ENCODE measurements at places on chromosomes 7 and 10. TPM values are rescaled to one million over a fixed set of nuclear protein-coding genes. Genes with fewer than 3 reads are reported as not detected.
A peak's percentile ranks its signal among the peaks of the same experiment; 100 is the strongest.

The CYP3A4 gene
- not detected for total RNA-seq

The FAM204A gene
- total RNA-seq = 78.2 TPM

DNA sequence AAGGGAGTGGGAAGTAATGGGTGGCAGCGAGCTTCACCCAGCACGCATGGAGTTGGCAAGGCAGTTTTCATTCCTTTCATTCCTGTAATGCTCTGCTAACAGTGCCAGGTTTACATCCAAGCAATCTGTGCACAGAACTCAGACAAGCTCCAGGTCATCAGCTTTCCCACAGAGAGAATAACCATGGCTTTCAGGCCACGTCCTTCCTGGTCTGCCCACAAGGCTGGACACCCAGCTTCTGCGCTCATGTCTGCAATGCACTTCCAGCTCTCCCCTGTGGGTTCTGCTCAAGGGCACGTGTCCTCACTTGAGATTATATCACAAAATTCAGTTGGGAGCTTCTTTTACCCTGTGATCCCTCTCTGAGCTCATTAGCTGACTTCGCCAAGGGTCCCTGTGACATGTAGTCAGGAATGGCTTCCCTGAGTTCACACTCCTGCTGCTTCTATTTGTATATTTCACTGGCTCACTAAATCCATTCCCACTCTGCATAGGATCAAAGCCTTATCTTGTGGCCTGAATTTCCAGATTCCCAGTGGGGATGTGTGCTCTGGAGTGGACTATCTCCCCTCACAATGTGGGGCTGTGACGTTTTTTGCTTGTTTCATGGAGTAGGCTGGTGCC, 18.6 kb downstream of the AKR1C2 start:
- no peaks in the 10 kb centered on the region for H3K27me3 ChIP-seq
- H3K4me1 ChIP-seq = no peaks in the 10 kb centered on the region
- H3K27ac ChIP-seq = no peak overlapping the region
- DNase-seq = no peak
- H3K4me3 ChIP-seq = no peak overlapping the region

DNA sequence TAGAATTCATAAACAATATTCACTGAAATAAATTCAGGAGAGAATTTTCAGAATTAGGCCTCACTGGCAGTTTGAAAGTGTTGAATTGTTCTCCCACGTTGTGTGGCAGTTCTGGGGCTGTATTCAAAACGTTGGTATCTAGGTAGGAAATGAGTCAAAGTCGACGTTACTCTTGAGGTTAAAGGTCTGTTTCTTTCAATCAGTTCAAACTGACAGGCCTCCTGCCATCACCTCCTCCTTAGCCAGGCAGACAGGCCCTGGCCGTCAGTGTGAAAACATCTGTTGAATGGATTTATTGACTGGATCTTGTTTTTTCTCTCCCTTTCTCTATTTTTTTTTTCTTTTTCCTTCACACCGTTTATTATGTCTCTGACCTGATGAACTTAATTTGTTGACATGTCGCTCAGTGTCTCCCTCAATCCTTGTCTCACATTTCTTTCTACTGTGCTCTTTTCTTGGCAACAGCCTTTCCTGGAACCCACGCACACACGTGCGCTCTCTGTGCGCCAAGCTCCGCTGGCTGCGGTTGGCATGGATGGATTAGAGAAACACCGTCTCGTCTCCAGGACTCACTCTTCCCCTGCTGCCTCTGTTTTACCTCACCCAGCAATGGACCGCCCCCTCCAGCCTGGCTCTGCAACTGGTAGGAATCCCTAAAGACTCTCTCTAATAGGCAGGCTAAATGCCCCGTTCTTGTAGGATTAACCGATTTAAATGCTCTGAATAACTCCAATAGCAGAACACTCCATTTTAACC, 231.7 kb downstream of the HDAC9 start:
- H3K27me3 ChIP-seq = no peaks in the 10 kb centered on the region
- H3K36me3 ChIP-seq = no peaks in the 10 kb centered on the region
- H3K27ac ChIP-seq = no peak overlapping the region
- no peaks in the 10 kb centered on the region for H3K4me1 ChIP-seq
- no peak for DNase-seq

DNA sequence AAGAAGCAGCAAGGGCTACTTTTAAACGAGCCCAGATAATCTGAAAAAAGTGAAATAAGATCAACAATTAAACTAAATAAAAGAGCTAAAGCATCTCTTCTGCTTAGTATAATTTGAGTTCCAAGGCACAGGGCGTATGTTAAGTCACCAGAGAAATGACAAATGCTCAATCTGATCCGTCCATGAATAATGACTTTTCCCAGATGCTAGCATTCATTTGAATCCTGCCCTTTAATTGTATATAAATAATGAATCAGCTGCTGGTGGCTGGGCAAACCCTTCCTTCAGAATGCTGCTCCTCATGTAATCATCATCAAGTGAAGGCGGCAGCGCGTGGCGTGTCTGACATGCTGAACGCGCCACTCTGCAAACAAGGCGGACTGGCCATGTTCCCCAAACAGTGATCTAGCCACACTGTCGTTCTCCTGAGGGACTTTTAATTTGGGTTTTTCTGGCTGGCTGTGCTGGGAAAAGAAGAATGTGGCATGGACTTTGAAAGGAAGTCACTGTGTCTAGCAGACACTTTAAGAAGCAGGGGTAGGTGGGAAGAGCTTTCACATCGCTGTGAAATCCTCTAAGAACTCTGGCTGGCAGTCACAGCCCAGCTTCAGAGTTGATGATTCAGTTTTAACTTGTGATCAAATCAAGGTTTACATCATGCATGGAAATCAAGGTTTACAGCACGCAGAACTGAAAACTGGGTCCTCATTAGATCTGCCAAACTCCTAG, 70.7 kb downstream of the BEND7 start:
- H3K27me3 ChIP-seq = no peaks in the 10 kb centered on the region
- no peaks in the 10 kb centered on the region for H3K36me3 ChIP-seq
- H3K4me3 ChIP-seq = no peak overlapping the region

The ZNF488 gene
- total RNA-seq = not detected

DNA sequence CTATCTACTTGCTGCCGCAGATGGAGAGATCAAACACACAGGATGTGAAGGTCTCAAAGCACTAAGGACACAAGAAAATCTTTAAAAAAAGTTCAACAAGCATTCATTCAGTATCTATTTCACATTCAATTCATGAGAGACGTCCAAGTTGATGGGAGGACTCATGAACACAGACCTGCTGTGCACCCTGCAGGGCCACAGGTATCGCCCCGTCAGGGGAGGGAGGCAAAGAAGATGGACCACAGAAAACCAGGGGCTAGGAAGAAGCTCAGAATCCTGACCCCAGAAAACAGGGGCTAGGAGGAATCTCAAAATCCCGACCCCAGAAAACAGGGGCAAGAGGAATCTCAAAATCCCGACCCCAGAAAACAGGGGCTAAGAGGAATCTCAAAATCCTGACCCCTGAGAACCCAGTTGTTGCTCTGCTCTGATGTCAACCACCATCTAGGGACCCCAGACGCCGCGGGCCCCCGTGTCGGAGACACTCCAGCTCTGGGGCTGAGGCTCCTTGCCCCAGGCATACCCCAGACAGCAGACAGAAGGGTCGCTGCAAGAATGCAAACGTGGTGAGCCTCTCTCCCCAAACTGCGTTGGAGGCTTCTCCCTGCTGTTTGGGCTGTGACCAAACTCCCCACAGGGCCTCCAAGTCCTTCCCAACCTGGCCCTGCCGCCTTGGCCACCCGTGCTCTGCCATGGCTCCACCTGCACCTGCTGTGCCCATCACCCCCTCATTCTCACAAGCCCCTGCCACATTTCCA, 197.6 kb downstream of the DIP2C start:
- H3K27ac ChIP-seq = no peak overlapping the region
- H3K4me1 ChIP-seq = peaks cover 9% of the 10 kb centered on the region
- DNase-seq = peak; percentile 48
- H3K4me3 ChIP-seq = no peak overlapping the region
- H3K36me3 ChIP-seq = no peaks in the 10 kb centered on the region

GRCh38 chr7:108598153-108598552, 28.5 kb downstream of the DNAJB9 start:
- DNase-seq = no peak
- no peak overlapping the region for H3K4me3 ChIP-seq
- no peaks in the 10 kb centered on the region for H3K27me3 ChIP-seq
- no peak overlapping the region for H3K27ac ChIP-seq
- no peaks in the 10 kb centered on the region for H3K36me3 ChIP-seq
- no peaks in the 10 kb centered on the region for H3K4me1 ChIP-seq

The RNF148 gene
- 1.0 TPM for total RNA-seq

The HTR5A gene
- not detected for total RNA-seq

DNA sequence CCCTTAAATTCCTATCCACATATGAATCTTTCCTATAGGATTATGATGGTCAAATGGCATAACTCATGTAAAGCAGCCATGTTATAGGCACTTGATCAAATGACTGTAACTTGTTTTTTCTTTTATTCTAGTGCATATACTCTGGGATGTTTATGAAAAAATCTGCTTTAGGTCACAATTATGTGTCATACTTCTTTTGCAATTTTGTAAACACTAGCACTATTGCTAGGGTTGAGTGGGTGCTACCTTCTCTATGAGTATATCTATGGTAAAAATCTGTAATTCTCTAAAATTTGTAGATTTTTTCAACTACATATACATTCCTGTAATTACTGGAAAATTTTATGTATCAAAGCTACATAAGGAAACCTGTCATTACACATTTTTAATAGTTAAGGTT, 50.0 kb downstream of the HGF start:
- peaks cover 5% of the 10 kb centered on the region for H3K36me3 ChIP-seq
- no peak for DNase-seq
- no peaks in the 10 kb centered on the region for H3K27me3 ChIP-seq
- H3K4me1 ChIP-seq = no peaks in the 10 kb centered on the region
- no peak overlapping the region for H3K27ac ChIP-seq
- H3K4me3 ChIP-seq = no peak overlapping the region

- no peak overlapping the region for H3K4me3 ChIP-seq
- H3K27ac ChIP-seq = no peak overlapping the region
- no peak for DNase-seq
- no peaks in the 10 kb centered on the region for H3K36me3 ChIP-seq
These were observed 1006.3 kb downstream of the SORCS1 start for GRCh38 chr10:106158241-106158640.

DNA sequence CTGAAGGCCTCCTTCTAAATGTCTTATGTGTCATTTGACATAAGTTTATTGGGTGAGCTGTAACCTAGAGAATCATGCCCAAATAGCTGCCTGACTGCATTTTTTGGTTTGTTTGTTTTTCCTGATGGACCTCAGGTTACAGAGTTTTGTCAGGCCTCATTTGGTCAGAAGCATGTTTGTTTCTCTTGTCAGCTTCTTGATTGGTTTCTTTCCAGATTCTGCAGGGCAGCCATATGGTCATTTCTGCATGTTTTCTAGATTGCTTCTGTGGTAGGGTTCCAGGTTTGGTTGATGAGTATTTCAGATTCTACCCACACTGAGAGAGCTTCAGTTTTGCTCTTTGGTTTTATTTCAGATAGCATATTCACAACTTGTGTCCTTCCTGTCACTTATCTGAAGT, 28.0 kb downstream of the GLCCI1 start:
- H3K36me3 ChIP-seq = no peaks in the 10 kb centered on the region
- no peak overlapping the region for H3K4me3 ChIP-seq
- no peak for DNase-seq
- H3K27me3 ChIP-seq = no peaks in the 10 kb centered on the region
- H3K27ac ChIP-seq = peak overlapping the region; percentile 13
- peaks cover 8% of the 10 kb centered on the region for H3K4me1 ChIP-seq

DNA sequence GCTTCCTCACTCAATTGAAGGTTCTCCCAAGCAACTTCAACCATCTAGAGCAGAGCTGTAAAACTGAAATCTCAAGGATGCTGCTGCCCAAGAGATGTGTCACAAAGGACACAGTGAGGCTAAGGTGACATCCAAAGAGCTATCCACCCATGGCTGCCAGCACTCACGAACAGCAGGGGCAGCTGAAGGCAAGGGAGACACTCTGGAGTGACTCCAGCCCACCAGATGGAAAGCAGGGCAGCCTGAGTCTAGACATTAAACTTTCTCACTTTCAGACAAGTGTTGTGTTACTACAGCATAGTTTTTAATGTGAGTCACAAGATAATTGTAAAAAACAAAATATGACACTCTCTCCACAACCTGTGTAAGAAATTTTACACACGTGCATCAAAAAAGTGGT, 113.5 kb downstream of the LARP4B start:
- H3K36me3 ChIP-seq = peaks cover 100% of the 10 kb centered on the region
- H3K27ac ChIP-seq = peak overlapping the region; percentile 51
- H3K4me3 ChIP-seq = no peak overlapping the region
- DNase-seq = no peak
- H3K4me1 ChIP-seq = peaks cover 29% of the 10 kb centered on the region

GRCh38 chr7:78530351-78530750, 731.8 kb downstream of the PHTF2 start:
- no peaks in the 10 kb centered on the region for H3K4me1 ChIP-seq
- no peak overlapping the region for H3K4me3 ChIP-seq
- no peak overlapping the region for H3K27ac ChIP-seq
- DNase-seq = no peak
- H3K27me3 ChIP-seq = no peaks in the 10 kb centered on the region

DNA sequence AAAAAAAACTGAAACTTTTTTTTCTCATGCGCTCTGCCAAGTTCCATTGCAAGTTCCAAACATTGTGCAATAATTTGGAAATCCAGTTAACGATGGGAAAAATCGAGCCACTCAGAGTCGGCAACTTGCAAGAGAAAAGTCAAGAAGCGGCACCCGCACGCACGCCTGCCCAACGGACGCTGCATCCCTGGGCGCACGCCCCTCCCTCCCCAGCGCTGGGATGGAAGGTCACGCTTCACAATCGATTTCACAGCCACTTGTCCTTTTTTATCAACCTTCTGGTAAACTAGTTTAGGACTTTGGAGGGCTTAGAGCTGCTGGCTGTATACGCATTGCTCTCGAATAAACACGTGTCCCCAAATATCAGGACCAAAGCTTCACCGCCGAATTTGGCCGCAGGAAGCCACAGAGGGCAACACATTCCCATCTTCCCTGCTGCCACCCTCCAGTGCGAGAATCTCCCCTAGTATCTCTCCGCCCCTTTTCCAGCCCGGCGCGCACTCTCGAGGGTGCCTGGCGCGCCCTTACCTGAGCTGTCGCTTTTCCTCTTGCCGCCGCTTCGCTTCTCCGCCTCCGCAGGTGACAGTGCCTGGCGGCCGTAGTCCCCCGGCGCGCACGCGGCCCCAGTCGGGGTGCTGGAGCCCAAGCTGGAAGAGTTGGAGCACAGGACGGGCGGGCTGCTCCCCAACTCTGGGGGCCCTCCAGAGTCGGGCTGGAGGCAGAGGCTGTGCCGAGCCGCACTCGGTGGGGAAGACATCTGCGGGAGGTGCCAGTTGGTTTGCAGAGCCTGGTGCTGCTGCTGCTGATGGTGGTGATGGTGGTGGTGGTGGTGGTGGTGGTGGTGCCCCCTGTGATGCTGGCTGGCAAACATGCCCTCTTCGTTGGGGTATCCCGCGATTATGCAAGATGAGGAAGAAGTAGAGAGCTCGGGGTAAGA, 857 bp downstream of the MEOX2 start:
- H3K4me3 ChIP-seq = peak overlapping the region; percentile 15
- no peaks in the 10 kb centered on the region for H3K36me3 ChIP-seq
- H3K27me3 ChIP-seq = peaks cover 33% of the 10 kb centered on the region
- H3K27ac ChIP-seq = peak overlapping the region; percentile 31
- no peak for DNase-seq

The GRM8 gene
- 0.60 TPM for total RNA-seq
